Naive thymus-derived CD8-positive, alpha-beta T cell (primary cell): ENCODE measurements at places on chromosomes 1 and 21. TPM values are rescaled to one million over a fixed set of nuclear protein-coding genes. Genes with fewer than 3 reads are reported as not detected.

The SPRR1A gene
- not detected for total RNA-seq

The FOXE3 gene
- not detected for total RNA-seq

The PLA2G4A gene
- 0.13 TPM for total RNA-seq

The CNR2 gene
- 0.99 TPM for total RNA-seq

GRCh38 chr1:53376041-53376461, 48.2 kb upstream of the LRP8 start:
- no peak for DNase-seq

DNA sequence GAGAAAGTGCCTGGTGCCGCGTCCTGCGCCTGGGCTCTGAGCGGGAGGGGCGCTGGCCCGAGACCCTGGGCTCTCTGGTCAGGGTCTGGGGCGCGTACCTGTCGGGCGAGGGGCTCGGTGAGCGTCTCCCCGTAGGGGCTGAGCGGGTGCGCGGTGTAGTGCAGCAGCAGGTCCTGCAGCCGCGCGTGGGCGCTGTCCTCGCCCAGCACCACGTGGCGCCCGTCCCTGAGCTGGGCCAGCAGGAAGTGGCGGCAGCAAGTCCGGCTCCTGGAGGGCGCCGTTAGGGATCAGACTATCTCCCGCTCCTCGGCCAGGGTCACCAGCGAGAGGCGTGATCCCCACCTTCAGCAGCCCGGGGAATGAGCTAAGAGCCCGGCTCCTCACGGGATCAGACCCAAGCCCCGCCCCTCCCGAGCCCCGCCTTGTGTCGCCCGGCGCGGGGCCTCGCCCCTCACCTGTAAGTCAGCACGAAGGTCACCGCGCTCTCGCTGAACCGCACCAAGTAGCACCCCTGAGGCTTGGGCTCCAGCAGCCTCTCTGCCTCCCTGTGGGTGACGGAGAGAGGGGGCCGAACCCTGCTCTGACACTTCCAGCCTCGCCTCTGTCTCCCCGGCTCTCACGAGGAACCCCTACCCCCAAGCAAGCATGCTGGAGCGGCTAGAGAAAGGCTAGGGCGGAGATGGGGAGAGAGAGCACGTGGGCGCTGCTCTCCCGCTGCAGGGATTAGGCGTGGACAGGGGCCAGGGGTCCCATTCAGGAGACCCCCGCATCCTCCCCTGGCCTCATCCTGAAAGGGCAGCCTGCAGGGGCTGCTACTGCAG, 2.7 kb downstream of the SH2D2A start:
- DNase-seq = peak; percentile 68

DNA sequence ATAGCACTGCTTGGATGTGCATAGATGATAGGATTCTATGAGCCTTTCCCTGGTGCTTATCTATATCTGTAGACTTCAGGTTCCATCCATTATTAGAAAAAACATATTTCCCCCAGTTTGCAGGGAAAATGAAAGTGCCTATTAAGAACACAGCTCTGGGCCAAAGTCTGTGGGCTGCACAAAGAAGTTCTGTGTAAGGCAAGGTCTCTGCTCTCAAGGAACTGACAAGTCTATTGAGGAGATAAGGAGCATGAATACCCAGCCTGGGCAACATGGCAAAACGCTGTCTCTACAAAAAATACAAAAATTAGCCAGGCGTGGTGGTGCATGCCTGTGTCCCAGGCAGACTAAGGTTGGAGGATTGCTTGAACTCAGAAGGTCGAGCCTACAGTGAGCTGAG, 22.3 kb upstream of the SDE2 start:
- DNase-seq = no peak

DNA sequence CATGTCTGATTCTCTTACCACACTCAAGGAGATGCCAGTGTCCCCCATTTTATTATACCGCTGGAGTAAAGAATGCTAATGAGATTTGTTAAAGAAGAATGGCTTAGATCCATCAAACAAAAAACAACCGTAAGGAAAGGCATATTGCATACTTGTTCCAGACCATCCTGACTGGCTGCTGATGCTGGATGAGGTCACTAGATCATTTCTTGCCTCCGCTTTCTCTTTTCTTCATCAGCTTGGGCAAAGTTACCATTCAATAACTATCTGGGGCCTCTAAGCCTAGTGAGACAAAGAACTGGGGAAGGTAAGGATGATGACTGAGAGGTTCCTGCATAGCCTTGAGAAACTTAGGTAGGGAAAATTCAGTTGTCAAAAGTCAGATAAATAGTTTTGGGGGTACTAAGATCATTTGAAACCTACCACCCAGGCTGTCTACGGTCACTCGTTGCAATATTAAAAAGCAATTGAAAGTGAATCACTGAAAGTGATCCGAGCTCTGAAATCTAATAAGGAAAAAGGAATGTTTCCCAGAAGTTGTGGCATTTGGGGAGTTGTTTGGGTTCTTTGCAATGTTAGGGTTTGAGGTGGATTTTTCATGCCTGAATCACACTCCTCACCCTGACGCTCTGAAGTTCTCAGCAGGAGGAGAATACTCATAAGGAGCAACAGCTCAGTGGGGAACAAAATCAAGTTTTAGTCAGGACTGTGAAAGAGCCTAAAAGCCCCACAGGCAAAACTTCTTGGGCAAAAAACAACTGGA, 176.8 kb downstream of the HHIPL2 start:
- DNase-seq = no peak

DNA sequence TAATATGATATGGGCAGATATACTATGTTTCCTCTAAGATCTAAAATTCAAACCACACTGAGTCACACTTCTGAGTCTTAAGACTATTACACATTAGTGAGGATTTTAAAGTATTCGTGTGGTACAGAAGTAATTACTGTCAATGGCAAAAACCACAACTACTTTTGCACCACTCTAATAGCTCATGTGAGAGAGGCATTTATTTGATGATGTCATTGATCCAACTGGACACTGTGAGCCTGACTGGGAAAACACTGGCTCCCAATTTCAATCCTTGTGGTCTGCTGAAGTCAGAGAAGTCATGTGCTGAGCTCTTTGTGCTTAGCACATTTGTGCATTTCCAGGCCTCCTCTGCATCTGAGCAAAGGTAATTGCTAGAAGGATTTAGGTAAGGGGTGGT, 377.8 kb downstream of the USH2A start:
- no peak for DNase-seq

DNA sequence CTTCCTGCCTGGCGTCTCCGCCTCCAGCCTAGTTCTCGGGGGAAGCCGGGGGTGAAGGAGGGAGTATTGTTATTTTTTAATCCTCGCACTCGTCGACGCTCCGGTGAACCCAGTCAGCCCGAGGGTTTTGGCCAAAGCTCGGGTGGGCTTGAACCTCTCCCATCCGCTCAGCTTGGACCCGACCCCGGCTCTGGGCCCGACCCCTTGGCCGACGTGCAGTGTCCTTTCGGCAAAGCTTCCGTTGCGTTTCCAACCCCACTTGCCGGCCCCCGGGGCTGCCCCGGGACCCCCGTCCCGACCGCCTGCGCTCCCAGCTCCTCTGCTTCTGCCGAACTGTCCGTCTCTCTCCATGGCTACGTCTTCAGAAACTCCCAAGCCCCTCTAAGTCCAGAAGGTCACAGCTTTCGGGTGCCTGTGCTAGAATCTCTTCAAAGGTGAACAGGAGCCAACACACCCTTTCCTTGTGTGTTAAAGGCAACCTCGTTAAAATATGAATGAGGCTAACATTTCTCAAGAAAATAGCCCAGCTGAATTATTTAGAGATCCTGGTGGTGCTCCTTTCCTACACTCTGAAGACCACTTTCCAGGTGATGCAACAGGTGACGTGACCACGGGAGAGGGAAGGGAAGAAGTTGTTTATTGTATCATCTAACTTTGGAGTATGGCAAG, 647 bp downstream of the DESI2 start:
- no peak for DNase-seq

GRCh38 chr1:236393681-236394481, at the start of gene EDARADD:
TSS of gene EDARADD (plus strand) at chr1:236394286. CDS start at chr1:236394445, 159 bp downstream.
- DNase-seq = no peak

GRCh38 chr1:156430303-156430702, 61.3 kb downstream of the RHBG start:
- no peak for DNase-seq

DNA sequence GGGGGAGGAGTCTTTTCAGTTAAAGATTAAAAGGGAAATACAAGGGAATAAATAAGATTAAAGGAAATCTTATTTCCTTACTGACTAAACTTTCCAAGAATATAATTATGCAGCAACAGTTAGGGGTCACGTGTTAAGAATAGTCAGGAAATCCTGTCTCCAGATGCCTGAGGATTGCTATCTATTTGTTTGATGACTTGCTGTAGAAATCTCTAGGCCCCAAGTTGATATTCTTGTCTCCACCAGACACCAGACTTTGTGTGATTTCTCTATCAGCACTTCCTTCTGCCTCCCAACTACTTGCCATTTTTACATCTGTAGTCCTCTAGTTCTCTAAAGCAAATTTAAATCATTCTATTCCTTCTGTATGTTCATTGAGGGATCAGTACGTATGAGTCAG, 77.5 kb downstream of the RPAP2 start:
- DNase-seq = no peak

GRCh38 chr1:178275049-178275448, 181.1 kb downstream of the RASAL2 start:
- DNase-seq = no peak

DNA sequence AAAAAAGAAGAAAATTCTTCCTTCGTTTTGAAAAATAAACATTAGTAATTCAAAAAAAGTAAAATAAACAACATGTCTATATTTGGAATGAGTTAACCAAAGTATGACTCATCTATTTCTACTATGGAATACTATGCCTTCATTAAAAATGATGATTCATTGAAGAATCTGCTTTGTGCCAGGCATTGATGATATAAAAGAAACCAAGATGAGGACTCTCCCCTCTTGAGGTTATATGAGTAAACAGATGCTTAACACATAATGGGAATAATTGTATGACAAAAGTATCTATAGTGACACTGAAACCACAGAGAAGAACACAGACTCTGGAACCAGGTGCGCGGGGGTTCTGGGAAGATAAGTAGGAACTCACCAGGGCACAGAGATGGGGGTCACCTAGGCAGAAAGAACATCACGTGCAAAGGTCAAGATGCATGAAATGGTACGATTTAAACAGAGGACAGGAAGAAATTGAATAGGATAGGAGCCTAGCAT, 18.8 kb downstream of the ELF3 start:
- DNase-seq = no peak

DNA sequence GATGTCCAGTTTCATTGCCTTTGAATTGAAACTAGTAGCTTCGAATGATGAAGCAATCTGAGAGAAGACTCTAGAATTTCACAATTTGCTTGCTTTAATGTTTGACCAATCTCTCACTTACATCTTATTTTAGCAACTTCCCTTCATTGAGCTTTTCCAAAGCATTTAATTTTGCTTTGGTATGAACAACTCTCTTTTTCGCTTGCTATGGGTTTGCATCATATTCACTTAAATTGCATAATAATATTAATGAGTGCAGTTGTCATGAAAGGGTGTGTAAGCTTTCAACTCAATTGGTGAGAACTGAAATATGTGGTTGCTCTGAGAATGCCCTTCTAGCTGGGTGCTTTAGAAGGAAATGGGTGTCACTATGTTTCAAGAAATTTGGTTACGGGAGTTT, 309.2 kb downstream of the HLX start:
- DNase-seq = no peak

- DNase-seq = no peak
These were observed 147.5 kb upstream of the SPATA6 start for GRCh38 chr1:48619539-48619938.

- no peak for DNase-seq
These were observed 32.5 kb upstream of the ASPM start for GRCh38 chr1:197178998-197179397.

DNA sequence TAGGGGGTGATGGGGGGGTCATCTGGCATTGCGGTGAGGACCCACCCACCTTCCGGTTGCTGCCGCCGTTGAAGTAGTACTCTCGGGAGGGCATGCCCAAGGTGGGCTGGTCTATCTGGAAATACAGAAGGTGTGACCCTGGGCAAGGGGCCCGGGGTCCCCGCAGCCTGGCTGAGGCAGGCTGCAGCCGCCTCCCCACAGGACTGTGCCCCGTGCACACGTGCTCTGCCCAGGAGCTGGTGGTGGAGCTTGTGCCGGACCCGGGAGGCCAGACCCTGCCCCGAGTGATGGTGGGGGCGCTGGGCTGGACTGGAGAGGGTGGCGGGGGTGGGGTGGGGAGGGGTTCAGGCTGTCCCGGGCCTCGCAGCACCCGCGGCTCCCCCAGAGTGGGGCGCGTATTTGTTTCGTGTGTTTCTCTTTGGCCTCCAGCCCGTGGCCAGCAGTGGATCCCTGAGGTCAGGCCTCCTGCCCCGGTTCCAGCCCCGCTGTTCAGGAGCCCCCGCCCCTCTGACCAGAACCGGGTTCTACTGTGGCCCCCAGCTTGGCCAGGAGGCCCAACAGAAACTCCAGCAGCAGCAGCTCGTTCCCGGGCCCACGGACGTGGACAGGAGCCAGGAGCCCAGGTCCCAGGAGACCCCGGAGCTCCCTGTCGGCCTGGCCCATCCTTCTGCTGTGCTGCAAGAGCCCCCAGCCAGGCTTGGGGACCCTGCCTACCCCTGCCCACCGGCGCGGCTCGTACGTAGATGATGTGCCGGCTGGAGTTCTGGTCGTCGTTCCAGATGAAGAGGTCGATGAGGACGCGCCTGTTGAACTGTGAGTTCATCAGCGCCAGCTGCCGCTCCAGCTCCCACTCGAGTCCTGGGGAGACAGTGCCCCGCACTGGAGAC, 19.2 kb downstream of the PRXL2B start:
- no peak for DNase-seq

GRCh38 chr21:38303300-38303699, 46.5 kb downstream of the KCNJ15 start:
- no peak for DNase-seq

DNA sequence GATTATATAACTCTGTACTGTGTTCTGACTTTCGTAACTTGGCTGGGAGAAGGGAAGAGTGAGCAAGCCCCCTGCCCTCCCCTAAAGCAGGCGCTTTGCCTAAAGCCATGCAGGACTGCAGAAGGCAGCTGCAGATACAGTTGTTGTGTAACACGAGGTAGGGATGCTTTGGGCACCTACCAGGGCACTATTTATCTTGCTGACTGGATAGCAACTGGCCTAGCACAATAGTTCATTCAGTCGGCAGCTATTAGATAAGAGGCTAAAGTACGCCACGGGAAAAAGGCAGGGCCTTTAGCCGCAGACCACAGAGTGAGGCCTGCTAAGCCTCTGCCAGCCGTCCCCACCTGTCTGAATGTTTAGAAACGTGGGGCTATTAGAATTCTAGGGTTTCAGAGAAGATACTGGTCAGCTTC, 80.9 kb downstream of the TTC3 start:
- DNase-seq = no peak
